ENCODE measurements at places on chromosomes 6 and 20.

DNA sequence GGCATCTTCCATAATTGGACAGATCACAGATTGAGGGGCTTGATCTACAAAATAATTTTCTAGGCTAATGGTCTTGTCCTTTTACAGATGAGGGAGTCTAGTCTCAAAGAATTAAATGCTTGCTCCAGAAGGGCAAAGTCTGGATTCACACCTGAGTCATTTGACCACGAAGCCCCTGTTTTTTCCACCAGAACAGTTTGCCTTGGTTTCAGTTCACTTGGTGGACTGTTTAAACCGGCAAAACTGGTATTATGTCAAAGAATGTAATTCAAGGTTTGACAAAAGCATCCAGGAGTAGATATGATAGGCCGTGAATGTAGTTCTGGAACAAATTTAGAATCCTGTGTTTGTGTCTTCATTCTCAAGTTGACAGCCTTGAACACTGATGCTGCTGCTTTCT lies 3.3 kb downstream of the MYO6 start:
- no peak for DNase-seq

- no peak for DNase-seq
These were observed 28.8 kb downstream of the PTPRT start for GRCh38 chr20:43160941-43161340.

DNA sequence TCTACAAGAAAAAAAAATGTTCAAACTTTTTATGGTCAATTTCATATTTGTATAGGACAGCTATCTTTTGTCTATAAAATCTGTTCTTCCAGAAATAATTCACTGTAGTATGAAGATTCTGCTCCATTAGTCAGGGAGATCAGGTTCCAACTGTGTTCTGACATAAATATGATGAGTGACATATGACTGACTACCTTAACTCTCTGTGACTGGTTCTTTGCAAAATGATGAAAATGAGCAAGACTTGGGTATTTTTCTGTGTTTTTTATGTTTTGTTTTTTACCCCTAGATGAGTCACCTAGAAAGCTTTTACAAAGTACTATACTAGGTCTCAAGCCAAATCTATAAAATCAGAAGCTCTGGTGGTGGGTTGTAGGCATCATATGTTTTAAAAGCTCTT lies 229.6 kb downstream of the MMUT start:
- no peak for DNase-seq

- no peak for DNase-seq
These were observed 823.6 kb downstream of the MAFB start for GRCh38 chr20:39865446-39865845.

DNA sequence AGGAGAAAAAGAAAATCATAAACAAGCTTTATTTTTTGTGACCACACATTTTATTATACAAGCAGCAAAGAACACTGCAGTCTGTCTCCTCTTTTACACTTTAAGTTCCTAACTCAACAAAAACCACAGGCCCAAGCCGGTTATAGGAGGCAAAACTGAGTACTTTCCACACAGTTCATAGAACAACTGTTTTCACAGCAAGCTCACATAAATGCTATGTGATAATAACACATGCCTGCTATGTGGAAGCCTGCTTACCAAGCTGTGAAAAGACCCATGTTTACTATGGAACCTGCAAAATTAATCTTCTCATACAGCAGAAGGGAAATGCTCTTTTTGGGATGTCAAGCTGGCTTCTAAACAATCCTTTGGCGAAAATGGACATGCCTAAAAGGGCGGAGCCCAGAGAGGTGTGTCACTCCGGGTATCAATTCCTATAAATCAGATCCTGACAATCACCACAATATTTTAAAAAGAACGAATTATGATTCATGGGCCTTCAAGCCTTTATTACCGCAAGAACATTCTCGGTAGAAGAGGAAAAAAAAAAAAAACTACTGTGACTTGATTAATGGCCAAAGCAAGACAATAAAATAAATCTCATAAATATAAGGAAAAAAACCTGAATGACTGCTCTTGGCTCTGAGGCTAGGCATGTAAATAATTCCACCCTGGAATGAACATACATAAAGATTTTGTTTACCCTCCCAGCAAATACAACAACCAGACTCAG lies 2.6 kb downstream of the TRERF1 start:
- no peak for DNase-seq

GRCh38 chr6:158476389-158476788 lies 83.5 kb upstream of the TMEM181 start:
- DNase-seq = no peak

GRCh38 chr6:157505912-157506491 lies 125.0 kb downstream of the ZDHHC14 start:
- DNase-seq = no peak

DNA sequence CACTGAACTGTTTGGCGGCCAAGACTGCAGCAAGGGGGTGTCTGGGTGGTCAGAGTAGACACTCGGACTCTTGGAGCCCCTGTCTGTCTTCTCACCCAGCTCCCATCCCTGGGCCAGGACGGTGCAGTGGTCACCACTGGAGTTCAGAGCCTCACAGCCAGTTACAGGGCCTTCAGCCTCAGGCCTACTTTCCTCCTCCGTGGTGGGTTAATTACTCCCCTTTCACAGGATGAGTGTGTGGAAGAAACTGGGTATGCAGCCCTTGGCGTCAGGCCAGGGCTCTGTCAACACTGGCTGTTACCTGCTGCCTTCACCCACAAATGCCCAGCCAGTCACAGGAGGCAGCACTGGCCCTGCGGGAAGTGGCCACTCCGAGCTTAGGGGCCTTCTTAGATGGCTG lies 1.8 kb upstream of the YTHDF1 start:
- DNase-seq = no peak

DNA sequence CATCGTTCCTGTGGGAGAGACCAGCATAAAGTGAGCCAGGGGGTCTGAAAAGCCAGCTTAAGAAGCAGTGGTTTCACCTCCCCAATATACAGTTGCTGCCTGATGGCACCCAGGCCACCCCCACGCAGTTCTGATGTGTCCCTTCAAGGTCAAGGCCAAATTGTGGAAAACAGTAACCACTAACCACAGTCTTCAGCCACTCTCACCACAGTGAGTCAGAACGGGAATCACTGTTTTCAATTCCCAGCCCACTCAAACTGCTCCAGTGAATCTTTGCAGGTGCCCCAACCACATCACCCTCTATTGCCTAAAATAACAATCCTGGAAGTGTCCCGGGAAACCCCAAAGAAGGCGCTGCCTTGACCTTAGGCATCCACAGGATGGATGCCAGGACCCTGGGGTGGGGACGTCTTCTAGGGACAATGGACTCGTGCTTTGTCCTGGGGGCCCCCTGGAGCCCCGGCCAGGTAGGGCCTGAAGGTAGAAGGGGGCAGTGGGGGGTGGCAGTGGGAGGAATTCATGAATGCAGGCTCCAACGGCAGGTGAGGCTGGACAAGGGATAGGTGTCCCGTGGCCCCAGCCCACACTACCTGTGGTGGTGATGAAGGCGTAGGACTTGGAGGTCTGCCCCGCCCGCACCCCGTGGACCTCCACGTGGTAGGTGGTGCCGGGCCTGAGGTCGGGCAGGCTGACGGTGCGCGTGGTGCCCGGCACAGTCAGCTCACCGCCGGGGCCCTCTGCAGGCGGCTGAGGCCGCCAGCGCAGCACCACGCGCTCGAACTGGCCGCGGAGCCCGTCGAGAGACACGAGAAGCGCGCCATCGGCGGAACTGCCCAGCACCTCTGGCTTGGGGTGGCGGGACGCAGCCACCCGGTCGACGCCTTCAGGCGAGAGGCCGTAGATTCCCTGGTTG lies 22.2 kb downstream of the TNXB start:
- peak; percentile 10 for DNase-seq

DNA sequence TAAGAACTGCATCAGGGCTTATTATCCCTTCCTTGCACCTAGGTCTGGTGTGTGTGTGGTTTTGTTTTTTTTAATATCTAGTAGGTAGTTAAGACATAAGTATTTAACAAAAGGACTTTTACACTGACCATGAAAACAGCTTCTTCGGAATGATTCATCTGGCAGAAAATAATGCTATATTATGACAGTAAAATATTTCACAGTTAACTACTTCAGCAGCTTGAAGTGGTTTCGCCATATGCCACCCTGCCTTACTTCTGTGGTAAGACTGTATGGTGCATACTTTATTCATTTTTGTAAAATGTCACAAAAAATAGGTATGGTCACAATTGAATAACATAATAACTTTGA lies 858 bp upstream of the PTPRK start:
- DNase-seq = no peak

DNA sequence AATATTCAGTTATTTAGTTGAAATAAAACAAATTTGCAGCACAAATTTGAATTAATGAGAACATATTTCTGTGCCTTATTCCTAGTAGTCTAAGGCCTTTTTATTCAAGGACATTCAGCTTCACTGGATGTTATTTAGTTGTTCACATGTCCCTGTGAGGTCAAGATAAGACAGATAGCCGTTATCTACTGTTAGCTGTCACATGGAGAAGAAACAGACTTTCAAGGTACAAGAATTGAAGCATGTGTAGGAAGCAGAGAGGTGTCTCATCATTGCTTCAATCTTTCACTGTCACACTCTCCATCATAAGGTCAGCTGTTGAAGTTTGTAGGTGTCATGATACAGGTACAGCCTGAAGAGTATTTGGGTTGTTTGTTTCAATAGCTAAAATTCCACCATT lies 112.9 kb upstream of the JAG1 start:
- DNase-seq = no peak

DNA sequence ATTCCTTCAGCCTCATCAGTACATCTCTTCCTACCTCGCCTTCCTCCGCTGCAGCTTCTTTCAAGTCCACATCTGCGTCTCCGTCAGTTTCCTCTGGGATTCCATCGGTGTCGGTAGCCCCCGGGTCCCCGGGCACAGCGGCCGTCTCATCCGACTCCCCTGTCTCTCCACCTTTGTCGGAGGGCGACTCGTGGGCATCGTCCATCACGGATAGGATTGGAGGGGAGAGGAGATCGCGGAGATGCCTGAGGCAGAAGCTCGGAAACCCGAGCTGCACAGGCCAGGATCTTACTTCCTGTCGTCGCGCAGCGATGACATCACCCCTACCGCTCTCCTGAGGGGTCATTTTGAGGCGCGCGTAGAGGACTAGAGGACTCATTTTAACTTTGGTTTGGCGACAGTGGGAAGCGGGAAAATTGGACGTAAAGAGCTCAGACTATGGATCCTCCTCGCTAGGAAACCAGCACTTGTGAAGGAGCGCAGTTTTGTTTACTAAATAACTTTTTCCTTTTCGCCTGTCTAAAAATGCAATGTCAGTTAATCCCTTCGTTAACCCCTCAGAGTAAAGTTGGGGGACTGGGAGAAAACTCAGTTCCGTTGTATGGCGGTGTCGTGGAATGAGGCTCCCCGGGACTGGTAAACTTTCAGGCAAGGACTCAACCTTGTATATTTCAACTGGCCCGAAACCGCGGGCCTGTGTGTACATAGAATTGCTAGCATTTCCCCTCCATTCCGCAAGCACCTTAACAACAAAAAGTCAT lies at the start of gene TAF11:
Gene TAF11 (minus strand): TSS at position 290 of the 761 bp plus-strand sequence. CDS start 85 bp downstream, at position 205.
- DNase-seq = peak; percentile 73

- no peak for DNase-seq
These were observed 157.4 kb downstream of the OPRM1 start for GRCh38 chr6:154196333-154196885.

- DNase-seq = no peak
These were observed 54.8 kb upstream of the CCDC167 start for GRCh38 chr6:37554480-37554819.

- DNase-seq = no peak
These were observed 34.3 kb upstream of the MCUR1 start for GRCh38 chr6:13848522-13849150.

- DNase-seq = no peak
These were observed 342.4 kb upstream of the ARID1B start for GRCh38 chr6:156434795-156435190.

DNA sequence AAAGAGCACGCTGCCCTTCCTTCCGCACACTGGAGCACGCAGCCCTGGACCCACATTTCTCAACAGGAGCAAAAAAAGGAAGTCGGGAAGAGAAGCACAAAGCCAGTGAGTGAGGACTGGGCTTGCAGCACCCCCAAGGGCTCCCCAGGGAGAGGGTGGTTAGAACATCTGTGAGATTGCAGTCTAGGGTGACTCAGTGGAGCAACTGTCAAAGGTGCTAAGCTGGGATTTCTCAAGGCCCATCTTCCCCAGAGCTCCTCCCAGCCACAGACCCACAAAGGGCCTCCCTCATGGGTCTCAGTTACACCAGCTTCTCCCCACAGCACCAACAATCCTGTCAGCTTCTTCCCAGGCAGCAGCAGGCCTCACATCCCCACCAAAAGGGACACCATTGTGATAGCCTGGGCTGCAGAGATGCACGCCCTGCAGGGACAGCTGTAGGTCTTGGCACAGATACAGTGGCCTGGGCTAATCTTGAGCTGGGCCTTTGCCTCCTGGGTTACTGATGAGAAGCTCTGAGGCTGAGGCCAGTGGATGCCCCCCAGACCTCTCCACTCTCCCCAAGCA lies 39.6 kb upstream of the CD93 start:
- peak; percentile 16 for DNase-seq

DNA sequence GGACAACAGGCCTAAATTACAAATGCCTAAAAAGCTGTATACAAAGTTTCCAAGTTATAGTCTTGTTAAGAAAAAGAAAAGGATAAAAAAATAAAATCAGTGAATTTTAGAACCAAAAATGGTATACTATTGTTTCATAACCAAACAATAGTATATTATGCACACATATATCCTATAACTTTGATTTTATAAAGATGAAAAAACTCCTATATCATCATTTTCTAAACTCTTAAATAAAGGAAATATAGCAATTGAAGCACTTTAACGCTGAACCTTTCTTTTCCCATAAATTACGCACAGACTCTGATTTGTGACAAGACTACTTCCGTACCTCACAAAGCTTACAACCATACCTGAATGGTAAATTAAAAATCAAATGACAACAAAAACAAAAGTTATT lies 35.9 kb upstream of the MCM9 start:
- DNase-seq = no peak

GRCh38 chr20:35739294-35740163 lies 2.5 kb downstream of the RBM39 start:
- no peak for DNase-seq
